ENCODE measurements at places on chromosomes 16 and 17.
A peak's percentile ranks its signal among the peaks of the same experiment; 100 is the strongest.

DNA sequence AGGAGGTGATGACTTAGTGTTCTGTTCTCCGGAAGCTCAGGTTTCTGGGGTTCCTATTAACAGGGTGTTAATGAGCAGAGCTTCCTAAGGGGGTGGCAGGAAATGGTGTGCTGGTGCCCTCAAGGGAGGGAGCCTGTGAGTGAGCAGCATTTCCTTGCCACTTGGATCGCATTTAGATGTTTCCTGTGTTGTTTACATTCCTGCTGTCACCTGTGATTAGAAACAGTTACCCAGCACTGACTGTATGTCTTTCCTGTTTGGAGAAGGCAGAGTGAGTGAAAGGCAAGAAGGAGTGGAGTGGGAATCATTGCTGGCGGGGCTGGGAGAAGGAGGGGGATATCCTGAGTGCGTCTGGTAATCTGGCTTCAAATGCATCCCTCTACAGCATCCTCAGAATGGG lies 214.6 kb downstream of the CCDC182 start:
- no peak for DNase-seq

GRCh38 chr16:57045694-57046381 lies 46.5 kb upstream of the CPNE2 start:
- peak; percentile 26 for DNase-seq

DNA sequence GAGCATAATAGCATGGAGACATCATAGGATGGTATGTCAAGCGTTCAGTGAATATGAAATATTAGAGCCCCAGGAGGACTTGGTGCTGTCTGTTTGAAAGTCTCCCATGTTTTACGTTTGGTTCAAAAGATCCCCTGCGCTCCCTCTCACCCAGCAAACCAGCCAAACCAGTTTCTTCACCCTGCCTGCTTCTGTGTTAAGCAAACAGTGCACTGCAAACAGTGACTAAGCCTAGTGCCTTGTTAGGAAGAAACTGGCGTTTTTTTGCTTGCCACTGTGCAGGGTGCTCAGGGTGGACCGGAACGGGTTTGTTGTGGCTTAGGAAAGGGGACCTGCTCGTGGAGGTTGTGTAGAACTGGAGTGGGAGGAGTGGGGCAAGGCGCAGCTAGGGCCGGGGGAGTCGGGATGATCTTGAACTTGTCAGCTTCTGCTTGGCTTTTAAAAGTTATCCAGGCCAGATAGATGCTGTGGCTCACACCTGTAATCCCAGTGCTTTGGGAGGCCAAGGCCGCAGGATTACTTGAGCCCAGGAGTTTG lies 7.7 kb downstream of the CDH1 start:
- no peak for DNase-seq

GRCh38 chr17:412211-413015 lies 59.8 kb upstream of the RPH3AL start:
- DNase-seq = no peak

GRCh38 chr16:25896411-25896810 lies 204.7 kb downstream of the HS3ST4 start:
- DNase-seq = no peak

- no peak for DNase-seq
These were observed 85.6 kb downstream of the CLEC16A start for GRCh38 chr16:11029948-11030347.
